ENCODE measurements at places on chromosomes 16 and 17.
A peak's percentile ranks its signal among the peaks of the same experiment; 100 is the strongest.

DNA sequence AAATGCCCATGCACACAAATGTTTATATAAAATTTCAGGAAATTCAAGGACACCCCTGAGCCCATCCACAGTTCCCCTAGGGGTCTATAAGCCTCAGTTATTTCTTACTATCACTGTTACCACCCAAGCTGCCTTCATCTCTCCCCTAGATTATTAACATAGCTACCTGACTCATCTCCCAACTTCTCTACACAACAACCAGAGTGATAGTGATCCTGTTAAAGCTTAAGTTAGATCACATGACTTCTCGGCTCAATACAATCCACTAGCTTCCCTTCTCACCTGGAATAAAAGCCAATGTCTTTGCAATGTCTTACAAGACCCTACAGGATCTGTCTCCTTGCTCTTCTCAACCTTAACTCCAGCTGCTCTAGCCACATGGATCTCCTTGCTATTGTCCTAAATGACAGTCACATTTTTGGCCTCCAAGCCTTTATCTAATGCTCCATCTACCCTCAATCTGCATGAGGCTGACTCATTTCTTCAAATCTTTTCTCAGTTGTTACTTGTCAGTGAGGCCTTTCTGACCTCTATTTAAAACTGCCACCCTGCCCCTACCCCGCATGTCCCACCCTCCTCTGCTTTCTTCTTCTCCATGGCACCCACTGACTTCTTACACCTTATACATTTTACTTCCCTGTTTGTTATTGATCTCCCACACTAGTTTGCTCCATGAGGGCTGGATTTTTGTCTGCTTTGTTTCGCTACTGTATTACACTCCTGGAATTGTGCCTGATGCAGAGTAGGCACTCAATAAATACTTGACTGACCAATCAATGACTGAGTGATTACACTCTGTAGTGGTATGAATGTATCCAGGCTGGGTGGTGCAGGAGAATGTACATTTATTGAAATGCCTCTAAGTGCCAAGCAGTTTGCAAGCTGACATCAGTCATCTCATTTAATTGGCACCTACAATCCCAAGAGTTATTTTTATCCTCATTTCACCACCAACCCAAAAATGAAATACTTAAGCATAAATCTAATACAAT is 5.2 kb upstream of the LIG3 start:
- DNase-seq = no peak

- DNase-seq = peak; percentile 46
Measured at GRCh38 chr16:48347980-48348379, 37.2 kb downstream of the SIAH1 start.

GRCh38 chr17:29710891-29711418 is 88.2 kb upstream of the CORO6 start:
- DNase-seq = no peak

- DNase-seq = no peak
Measured at GRCh38 chr16:67345401-67345800, 18.8 kb downstream of the LRRC36 start.

DNA sequence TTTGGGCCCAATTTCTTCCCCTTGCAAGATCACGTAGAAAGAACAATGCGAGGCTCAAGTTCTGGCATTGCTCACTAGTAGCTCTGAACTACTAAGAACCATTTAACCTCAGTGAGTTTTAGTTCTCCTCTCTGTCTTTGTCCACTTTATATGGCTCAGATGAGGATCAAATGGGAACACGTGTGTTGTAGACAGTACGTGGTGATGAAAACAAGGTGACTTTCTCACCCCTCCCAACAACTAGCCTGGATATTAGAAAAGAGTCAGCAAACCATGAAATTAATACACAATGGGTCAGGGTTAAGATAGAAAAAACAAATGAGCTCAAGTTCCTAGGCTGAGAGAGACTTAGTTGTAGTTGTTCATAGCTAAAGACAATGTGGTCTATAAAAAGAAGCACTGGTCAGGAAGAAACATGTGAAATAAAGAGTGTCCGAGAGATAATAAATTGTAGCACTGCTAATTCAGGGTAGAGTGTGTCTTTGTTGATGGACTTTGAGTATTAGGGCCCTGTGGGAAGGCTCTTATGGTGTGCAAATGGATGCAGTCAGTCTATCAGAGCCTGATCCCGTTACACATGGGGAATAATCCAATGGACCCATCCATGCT is 417.0 kb downstream of the HAPSTR1 start:
- no peak for DNase-seq

GRCh38 chr16:4404967-4405696 is 11.3 kb downstream of the CORO7 start:
- DNase-seq = no peak

GRCh38 chr17:82282239-82283207 is 9.0 kb upstream of the CSNK1D start:
- no peak for DNase-seq

GRCh38 chr16:69607674-69608073 is 41.9 kb downstream of the NFAT5 start:
- no peak for DNase-seq

GRCh38 chr17:70558821-70559220 is 389.5 kb downstream of the KCNJ2 start:
- no peak for DNase-seq

- no peak for DNase-seq
Measured at GRCh38 chr16:17566656-17567450, 96.1 kb upstream of the XYLT1 start.

GRCh38 chr17:60926466-60927183 is 249.0 kb downstream of the BCAS3 start:
- DNase-seq = no peak

DNA sequence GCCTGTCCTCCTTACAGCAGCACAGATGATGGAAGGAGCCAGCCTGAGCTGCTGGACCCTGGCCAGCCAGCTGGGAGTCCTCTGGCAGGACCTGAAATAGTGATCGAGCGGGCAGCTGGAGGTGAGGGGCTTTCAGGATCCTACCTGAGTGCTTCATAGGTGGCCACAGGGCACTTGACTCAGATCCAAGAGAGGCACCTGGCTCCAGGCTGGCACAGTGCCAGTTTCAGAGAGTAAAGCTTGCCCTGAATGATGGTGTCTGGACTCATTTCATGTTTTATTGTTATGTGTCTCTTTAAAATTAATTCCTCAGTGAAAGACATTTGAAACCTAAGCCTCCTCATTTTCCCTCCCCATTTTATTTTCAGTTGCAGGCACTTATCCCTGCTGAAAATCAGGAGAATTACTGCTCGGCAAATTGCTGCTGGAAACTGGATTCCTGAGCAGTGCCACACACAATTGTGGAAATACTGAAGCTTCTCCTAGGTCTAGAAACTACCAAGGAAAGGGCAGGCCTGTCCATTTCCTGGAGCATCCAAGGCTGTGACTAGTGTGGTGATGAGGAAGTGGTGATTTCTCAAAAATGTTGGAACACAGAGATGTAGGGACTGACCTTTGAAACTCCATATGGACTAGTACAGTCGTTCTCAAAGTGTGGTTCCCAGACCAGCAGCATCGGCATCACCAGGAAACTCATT is 16.1 kb upstream of the ADAMTS18 start:
- DNase-seq = no peak

DNA sequence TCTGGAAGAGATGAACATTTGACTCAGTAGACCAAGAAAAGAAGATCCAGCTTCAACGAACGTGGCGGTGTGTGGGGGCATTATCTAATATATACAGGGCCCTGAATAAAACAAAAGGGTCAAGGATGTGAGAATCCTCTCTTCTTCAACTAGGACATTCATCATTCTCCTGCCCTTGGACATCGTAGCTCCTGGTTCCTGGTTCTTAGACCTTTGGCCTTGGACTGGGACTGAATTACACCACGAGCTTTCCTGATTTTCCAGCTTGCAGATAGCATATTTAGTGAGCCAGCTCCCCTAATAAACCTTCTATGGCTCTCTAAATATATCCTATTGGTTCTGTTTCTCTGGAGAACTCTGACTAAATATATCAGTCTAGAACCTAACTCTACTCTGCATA is 29.5 kb upstream of the HELZ start:
- DNase-seq = no peak

All from occipital lobe (tissue), 3 donors.